ENCODE measurements at places on chromosomes 2 and 18.

- no peak for DNase-seq
Observed at GRCh38 chr2:152759290-152760072, 41.1 kb downstream of the ARL6IP6 start.

GRCh38 chr2:64654063-64654811 lies 524 bp upstream of the SERTAD2 start:
- peak; percentile 88 for DNase-seq

- no peak for DNase-seq
Observed at GRCh38 chr2:29583548-29584156, 337.7 kb downstream of the ALK start.

GRCh38 chr2:99888617-99889016 lies 253.8 kb downstream of the AFF3 start:
- no peak for DNase-seq

DNA sequence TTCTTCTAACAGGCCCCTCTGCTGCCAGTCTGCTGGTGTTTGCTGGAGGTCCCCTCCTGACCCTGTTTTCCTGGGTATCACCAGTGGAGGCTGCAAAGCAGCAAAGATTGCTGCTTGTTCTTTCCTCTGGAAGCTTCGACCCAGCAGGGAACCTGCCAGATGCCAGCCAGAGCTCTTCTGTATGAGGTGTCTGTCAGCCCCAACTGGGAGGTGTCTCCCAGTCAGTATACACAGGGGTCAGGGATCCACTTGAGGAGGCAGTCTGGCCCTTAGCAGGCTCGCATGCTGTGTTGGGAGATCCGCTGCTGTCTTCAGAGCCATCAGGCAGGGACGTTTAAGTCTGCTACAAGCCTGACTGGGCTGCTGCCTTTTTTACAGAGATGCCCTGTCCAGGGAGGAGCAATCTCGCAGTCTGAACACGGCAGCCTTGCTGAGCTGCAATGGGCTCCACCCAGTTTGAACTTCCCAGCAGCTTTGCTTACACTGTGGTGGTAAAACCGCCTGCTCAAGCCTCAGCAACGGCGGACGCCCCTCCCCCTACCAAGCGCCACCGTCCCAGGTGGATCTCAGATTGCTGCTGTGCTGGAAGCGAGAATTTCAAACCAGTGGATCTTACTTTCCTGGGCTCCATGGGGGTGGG lies 29.9 kb downstream of the CHCHD5 start:
- DNase-seq = no peak

- no peak for DNase-seq
Observed at GRCh38 chr2:112798979-112799975, 15.0 kb upstream of the IL1A start.

GRCh38 chr2:69798290-69798908 lies 31.1 kb upstream of the GMCL1 start:
- DNase-seq = no peak

DNA sequence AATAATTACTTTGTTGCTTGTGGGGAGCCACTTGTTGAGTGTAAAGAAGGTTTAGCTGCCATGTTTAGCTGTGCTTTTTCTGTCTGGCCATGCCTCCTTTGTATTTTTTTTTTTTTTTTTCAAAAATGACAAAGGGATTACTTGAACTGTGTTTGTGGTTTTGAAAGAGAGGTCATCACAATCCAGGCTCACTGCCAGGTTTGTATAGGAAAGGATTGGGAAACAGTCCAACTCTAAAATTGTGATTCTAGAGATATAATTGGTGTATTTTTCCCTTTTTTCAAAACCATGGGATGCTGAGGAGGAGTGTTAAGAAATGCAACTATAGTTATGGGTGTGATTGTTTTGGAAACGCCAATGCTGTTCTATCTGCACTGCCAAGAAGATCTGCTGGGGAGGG lies 4.3 kb downstream of the ITPRIPL1 start:
- DNase-seq = no peak

GRCh38 chr2:192011196-192011595 lies 164.3 kb upstream of the CAVIN2 start:
- DNase-seq = no peak

DNA sequence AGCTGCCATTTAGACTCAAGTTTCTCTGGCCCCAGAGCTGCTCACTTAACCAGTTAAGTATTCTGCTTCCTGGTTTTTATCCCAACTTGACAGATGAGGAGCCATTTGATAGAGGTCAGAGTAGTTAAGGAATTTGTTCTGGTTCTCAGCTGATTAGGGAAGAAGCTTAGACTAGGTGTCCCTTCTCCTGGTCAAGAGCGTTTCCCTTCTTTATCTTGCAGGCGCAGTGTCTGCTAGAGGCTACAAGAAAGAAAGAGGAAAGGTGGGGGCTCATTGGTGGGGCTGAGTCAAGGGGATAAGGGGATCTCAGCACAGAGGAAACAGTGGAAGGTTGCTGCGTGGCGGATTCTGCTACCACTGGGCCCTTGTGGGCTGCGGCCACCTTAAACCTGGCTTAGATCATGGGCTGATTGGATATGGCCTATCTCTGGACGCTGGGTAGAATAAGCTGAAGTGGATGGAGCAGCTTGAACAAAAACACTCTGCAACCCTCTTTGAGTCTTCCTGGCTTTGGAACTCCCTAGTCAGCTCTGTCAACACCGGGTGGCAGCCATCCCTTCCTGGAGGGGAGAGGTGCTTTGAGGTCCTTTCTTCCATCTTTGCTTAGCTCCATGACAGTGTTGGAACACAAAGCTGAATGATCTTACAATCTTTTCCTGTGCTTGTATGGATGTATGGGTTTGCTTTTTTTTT lies 70.8 kb downstream of the QPCT start:
- no peak for DNase-seq

DNA sequence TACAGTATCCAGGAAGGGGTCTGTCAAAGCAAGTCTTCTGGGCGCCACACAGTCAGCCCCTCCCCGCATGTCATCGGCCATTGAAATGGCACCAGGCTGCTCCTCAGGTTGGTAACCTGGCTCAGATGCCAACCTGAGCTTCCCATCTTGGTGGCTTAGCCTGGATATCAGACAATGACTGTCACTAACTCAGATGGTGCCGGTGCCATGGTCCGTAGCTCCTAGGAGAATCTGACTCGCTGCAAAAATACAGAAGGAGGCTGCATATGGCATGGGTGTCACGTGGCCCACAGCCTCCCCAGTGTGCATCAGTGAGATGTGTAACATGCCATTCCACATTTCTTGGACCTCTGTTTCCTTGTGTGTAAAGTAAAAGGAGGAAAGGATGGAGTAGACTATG lies 3.2 kb downstream of the NOSTRIN start:
- DNase-seq = no peak

- no peak for DNase-seq
Observed at GRCh38 chr2:59029058-59029457, 787.9 kb upstream of the FANCL start.

DNA sequence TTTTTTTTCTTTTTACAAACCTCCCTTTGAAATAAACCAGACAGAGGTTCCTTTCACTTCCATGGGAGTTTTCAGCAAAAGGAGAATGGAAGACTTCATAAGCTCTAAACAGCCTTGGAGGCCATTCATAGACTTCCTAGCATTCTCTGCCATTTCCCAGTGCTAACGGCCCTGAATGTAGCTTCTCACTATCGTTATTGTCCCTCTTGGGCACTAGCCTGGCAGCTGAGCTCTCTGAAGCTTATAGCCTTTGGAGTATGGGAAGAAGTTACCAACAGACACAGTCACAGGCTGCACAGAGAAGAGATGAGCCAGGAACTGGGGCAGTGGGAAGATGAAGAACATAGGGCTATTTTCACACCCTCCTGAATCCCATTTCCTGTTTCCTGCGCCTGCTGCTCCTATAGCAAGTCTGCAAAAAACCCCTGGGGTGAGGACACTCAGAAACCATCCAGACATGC lies 29.1 kb upstream of the EPC2 start:
- no peak for DNase-seq

- no peak for DNase-seq
Observed at GRCh38 chr2:168639441-168639898, 163.0 kb upstream of the NOSTRIN start.

DNA sequence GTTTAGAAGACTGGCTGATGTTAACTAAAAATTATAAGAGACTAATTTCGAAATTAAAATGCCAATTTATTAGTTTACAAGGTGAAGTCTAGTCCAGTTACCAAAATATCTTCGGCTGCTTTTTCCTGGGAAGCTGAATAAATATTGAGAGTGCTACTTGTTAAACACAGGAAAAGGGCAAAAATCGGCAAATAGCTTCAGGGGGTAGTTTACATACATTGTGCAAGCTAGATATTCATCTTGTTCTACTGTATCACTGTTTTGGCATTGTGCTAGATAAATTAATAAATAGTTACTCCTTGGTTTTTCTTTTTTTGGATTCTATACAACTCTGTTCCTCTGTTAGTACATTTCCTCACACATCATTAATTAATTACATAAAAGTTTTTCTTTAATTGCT lies 29.3 kb downstream of the NHEJ1 start:
- no peak for DNase-seq

- DNase-seq = no peak
Observed at GRCh38 chr2:48567671-48568070, 37.7 kb downstream of the STON1 start.

DNA sequence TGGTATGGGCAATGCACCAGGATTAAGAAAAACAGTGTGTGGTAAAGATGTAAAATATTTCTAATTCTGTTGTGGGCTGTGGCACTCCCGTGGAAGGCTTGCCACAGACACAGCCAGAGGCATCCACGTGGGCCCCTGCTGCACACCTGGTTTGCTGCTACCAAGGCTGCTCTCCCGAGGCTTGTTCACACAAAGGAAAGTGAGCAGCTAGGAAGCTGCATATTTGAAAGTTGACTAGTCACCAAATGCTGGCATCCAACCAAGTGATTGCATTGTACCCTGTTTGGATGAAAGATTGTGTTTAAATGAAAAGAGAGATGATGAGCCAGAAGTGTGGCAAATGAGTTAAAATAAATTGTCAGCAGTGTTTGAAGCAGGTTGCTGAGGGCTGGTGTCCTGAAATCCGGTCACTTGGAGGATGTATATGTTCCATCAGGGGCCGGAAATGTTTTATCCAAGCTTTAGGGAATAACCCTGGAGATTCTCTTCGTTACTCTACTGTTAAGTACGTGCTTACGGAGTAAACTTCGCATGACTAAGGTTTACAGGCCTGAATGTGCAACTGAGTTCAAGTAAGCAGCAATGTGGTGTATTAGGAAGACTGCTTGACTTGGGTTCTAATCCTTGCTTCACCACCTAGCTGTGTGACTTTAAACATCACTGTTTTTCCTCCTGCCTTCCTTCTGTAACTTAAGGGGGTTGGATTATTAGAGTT lies 86.1 kb downstream of the MSH2 start:
- no peak for DNase-seq

DNA sequence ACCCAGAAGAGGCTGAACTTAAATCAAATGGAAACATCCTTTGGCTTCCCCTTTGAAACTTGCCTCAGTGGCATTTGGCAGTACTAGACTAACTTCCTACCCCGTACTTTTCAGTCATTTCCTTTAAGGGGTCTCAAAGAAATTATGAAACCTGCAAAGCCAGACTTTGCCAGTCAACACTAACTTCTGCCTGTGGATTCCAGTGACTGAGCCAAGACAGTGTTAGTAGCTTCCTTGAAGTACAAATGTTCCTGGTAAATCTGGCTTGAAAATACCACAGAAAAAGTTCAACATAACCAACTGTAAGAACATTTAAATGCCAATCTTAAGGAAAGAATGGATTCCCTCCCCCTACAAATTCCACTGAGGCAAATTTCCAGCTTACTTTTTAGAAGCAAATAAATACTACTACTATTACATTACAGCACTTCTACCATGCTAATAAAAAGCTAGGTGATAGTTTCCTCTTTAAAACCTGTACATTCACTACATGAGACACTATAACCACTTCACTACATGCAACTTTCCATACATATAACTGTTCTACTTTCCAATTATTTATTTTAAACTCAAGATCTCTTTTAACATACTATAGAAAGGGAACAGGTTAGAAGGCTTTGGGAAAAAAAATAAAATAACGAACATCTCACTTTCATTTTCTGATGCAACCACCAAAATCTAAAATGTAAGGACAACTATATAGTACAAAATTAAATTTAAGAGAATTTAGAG lies 2.4 kb downstream of the PELI1 start:
- peak; percentile 54 for DNase-seq

Data from NAMALWA (cell line).